DMS 273 treated with DMSO at 0.1 percent for 48 hours (cell line): ENCODE measurements at places on chromosomes 3 and 15.

GRCh38 chr3:134068429-134068828 is 38.7 kb upstream of the SLCO2A1 start:
- no peak for DNase-seq

DNA sequence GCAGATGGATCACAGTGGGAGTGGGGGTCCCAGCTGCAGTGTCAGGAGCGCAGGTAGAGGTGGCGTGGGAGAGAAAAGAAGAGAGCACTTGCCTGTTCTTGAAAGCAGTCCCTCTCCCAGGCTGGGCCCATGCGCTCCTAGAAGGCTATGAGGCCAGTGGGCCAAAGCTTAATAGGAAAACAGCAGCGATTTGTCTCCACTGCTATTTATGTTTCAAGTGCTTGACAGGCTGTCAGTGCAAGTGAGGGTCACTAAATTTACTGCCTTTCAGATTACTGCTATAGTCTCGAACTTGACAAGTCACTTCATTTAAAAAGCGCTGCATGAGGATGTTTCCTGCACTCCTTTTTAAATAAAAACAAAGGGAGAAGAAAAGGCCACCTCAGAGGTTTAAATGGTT is 239.5 kb downstream of the GAP43 start:
- no peak for DNase-seq

- no peak for DNase-seq
Observed at GRCh38 chr3:62965311-62965710, 90.1 kb upstream of the CADPS start.

GRCh38 chr15:99341786-99342185 is 90.5 kb downstream of the LRRC28 start:
- DNase-seq = no peak

DNA sequence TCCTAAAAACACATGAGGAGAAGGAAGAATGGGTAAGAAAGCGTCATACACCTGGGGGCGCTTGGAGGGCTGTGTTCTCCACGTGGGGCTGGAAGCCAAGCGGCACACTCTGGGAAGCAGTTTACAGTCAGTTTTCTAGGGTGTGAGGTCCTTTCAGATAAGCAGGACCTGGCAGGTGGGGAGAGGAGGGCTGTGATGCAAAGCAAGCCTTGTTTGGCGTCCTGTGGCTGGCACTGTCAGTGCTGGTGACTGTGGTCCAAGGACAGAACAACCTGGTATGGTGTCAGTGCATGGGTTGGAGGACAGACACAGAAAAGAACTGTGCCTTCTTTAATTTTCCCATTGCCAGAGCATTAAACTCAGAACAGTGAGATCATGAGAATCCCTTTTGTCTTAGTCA is 260.7 kb upstream of the NR2E3 start:
- DNase-seq = no peak

- no peak for DNase-seq
Observed at GRCh38 chr15:66798426-66799061, 96.5 kb downstream of the SMAD6 start.
